ENCODE measurements at places on chromosomes 13 and 19.

GRCh38 chr13:106573284-106573846, 5.4 kb upstream of the ARGLU1 start:
- DNase-seq = no peak

DNA sequence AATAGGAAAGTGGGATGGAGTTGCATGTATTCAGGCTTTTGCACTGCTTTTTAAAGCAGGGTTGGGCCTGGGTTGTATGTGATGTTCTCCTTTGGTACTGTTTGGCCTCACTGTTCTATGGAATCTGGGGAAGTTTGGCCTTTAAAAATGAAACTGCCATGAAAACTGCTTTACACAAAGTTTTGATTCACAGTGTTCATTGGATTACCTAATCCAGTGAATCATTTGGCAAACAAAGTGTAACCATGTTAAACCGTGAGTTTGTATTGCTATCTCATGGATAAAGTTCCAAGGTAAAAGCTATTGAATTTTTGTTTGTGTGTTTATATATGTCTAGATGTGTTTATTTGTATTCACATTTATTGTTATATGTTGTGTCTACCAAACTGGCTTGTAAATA, 1658.6 kb downstream of the OLFM4 start:
- DNase-seq = no peak

GRCh38 chr13:23567906-23568460, 2.2 kb upstream of the TNFRSF19 start:
- no peak for DNase-seq

DNA sequence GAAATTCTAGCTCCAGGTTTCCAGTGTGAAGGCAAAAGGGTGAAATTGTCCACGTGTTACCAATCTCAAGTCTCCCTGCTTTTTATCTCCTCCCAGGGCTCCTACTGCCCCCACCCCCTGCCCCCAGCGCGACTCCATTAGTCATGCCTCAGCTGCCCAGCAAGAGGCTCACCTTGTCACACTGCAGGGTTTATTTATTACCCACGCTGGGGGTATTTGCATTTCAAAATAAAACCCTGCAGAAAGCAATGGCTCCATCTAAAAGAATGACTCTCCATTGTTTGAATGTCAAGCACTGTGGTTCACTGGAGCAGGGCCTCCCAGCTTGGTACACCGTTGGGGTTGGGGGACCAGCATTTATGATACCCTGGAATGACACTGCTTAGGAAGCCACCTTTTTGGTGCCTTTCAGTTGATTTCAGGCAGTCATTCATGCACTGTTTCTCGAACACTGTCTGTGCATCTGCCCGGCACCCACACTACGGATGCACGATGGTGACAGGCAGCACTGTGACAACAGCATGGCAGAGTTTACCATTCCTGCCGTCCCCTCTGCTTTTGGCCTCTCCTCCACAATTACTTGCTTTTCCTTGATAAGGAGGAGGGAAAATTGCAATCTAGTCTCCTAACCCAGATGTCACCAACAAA, 9.9 kb upstream of the POP4 start:
- DNase-seq = no peak

DNA sequence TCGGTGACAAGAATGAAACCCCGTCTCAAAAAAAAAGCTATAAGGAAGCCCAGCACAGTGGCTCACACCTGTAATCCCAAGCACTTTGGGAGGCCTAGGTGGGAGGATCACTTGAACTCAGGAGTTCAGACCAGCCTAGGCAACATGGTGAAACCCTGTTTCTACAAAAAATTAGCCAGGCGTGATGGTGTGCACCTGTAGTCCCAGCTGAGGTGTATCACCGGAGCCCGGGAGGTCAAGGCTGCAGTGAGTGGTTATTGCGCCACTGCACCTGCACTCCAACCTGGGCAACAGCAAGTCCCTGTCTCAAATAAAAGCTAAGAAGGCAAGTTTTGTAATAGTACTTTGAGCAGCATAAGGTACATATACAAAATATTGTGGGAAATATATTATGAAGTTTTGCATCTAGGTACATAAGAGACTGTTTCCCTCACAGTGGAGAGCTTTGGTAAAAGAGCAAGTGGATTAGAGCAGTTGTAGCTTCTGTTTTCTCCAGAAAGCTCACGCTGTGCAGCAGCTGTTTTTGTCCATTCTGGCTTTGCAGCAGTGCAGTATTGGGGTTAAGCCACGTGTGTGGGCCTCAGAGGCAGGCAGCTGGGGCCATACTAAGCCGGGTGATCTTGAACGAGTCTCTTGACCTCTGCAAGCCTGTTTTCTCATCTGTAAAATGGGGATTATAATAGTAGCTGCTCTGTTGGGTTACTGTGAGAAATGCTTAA, 35.4 kb downstream of the ARHGAP35 start:
- no peak for DNase-seq

DNA sequence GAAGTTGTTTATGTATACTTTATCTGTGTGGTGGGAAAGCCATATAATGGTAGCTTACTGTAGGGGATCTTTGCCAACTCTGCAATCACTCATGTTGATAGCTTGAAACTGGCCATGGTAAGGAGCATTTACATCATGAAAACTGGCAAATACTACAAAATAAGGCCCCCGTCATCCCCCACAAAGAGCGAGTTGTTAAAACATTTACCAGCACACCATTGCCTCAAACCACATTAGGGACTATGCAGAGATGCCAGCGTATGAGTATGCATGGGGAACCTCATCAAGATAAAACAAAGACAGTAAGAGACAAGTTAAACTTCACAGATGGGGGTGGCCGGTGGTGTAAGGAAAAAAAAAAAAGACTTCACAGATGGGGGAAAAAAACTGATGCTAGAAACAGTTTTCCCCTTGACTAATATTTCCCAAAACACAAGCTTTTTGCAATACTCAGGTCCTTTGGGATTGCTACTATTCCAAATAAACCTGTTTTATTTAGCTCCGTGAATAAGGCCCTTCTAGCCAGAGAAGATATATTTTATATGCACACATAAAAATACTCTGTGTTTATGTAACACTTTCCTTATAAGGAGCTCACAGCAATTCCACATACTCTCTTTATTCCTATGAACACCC, 70.6 kb upstream of the SERP2 start:
- DNase-seq = no peak

- DNase-seq = no peak
Measured at GRCh38 chr19:8357007-8357521, 6.9 kb upstream of the ANGPTL4 start.

DNA sequence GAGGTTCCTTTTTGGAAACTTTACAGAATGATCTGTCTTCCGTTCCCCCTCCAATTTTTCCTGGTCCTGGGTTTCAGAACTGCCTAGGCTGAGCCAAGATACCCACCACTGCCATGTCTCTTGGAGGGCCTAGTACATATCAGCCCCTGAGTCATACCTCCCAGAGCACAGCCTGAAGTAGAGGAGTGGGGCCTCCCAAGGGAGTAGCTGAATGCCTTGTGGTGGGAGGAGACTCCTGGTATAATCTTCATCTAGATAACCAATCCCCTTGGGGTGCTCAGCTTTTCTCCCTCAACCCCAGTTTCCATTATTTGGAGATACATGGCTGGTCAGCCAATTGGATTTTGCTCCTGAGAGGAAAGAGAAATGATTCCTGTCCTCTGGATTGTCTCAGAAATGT, 30.3 kb downstream of the ZNF763 start:
- DNase-seq = no peak

GRCh38 chr13:94073007-94073744, 406.3 kb downstream of the DCT start:
- DNase-seq = no peak

GRCh38 chr13:113021811-113022210, 52.8 kb downstream of the MCF2L start:
- DNase-seq = no peak

- DNase-seq = no peak
Measured at GRCh38 chr13:85411591-85411990, 387.6 kb downstream of the SLITRK6 start.

- no peak for DNase-seq
Measured at GRCh38 chr19:17289489-17289888, 7.8 kb downstream of the ANKLE1 start.

DNA sequence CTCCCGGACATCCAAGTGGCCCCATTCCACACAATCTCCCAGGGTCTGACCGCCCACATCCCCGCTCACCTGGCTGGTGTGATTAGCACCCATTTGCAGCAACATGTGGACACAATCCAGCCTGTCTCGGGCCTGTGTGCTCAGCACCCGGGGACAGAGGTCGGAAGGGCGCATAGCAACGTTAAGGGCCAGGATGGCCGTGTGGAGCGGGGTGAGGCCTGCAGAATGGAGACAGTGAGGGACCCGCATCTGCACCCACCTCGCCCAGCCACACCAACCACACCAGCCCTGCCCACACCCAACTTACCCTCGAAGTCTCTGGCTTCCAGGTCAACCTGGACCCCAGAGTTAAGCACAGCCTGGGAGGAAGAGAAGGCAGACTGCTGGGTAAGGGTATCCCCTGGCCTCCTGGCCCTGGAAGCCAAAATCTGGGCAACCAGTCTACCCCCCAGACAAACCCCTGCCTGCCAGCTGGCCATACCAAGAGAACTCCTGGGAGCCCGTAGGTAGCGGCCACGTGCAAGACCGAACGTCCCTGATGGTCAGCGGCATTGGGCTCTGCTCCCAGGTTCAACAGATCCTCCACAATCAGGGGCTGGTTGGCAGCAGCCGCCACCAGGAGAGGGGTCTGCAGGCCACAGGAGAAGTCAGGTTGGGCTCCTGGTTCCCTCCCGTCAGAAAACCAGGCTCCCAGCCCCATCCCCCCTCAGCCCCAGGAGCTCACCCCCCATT, 4.3 kb downstream of the NFKBID start:
- DNase-seq = no peak

- DNase-seq = no peak
Measured at GRCh38 chr19:36051637-36052036, 2.4 kb downstream of the THAP8 start.

GRCh38 chr19:17359905-17360800, 17.0 kb downstream of the PLVAP start:
- no peak for DNase-seq

DNA sequence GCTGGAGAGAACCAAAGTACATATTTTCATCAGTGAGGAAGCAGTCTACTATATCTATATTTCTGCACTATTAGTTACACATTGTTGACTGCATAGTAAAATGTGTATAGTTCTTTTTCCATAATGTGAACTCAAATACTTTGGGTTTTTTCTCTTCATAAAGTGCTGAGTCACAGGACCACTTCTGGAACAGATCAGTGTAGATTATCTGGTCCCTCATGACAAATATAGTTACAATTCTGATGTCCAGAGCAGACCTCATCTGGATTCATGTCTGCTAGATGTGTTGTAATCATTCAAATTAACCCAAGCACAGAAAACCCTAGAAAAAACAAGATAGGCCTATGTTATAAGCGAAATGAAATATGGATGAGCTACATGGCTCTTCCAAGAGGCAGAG, 171.4 kb downstream of the SUCLA2 start:
- DNase-seq = no peak

GRCh38 chr13:23725922-23726321, 155.7 kb downstream of the TNFRSF19 start:
- no peak for DNase-seq

DNA sequence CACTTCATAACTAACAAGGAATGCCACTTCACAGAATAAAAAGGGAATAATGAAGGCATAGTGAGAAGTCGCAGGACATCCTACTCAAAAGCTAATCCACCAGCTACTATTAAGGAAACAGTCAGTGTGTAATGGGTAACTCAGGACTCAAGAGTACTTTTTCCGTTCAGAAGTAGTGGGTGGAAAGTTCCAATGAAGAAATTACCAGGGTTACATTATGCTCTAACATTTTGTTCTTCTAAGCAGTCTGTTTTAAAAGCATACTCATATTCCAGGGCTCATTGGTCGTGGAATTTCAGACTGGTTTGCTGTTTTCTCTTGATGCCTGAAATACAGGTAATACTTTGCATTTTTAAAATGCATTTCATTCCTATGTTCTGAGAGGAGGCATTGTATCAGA, 222.4 kb upstream of the IRS2 start:
- DNase-seq = no peak

- no peak for DNase-seq
Measured at GRCh38 chr13:25844559-25845434, 207.0 kb downstream of the SHISA2 start.

DNA sequence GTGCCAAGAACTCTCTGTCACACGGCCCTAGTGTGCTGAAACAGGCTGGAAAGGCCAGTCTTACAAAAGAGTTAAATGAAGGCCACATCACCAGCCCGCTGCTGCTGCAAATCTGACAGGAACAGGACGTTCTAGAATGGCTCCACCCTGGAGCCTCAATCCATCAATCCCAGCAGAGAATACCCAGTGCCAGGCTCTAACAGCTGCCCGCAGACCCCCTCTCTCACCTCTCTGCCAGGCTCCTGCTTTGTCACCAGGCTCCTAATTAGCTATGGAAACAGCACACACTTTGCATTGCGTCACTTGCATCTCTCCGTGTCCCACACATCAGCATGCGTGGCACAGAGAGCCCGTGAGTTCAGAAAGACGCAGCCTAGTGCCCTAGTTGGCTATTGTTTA, 314.1 kb downstream of the FOXO1 start:
- DNase-seq = no peak

- no peak for DNase-seq
Measured at GRCh38 chr19:58355215-58355796, 2.0 kb upstream of the A1BG start.
